Activated CD4-positive, CD25-positive, alpha-beta regulatory T cell (primary cell): ENCODE measurements at places on chromosomes 7 and 10.
A peak's percentile ranks its signal among the peaks of the same experiment; 100 is the strongest.

- DNase-seq, result no peak
These were observed 8.6 kb downstream of the BTBD16 start for GRCh38 chr10:122279725-122280141.

DNA sequence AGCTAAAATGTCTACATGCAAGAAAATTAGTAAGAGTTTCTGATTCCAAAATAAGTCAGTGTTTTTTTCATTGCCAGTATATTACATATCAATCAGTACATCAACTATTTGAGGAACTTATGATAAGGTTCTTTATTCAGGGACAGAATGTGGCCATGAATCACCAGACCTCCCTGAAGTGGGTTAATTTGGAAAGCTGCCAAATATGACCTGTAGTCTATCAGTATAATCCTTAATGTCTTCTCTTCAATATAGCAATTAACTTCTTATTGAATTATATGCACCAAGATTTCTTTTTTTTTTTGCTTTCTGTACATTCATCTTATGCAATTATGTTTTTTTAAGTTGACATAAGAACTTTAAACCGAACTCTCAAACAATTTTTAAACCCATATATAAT lies 714.5 kb upstream of the POT1 start:
- no peak for DNase-seq

DNA sequence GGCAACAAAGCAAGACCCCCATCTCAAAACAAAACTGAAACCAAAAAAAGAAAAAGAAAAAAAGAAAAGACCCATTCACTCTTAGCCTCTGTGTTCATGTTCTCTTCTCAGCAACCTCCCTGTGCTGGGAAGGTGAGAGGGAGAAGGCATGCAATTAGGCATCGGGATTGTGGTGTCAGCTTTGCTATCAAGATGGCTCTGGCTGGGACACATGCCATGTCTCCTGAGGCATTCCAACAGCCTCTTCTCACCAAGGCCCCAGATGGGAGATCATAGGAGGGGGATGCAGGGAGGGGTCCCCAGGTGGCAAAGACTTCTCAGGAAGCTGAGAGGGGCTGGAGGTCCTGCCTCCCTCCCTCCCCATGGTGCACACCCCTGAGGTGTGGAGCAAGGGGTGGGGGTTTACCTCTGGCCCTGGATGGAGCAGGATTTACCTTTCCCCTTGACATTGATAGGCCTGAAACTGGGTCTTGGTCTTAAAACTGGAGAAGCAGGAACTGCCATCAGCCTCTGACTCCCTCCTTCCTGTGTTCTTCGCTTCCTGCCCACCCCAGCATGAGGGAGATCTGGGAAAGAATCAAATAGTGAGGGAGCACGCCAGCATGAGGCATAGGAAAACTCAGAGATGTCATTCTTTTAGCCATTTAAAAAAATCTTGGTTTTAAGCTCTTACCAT lies 96.2 kb upstream of the DUSP5 start:
- DNase-seq, result no peak

GRCh38 chr7:101453617-101454016 lies 90.9 kb downstream of the COL26A1 start:
- no peak for DNase-seq

DNA sequence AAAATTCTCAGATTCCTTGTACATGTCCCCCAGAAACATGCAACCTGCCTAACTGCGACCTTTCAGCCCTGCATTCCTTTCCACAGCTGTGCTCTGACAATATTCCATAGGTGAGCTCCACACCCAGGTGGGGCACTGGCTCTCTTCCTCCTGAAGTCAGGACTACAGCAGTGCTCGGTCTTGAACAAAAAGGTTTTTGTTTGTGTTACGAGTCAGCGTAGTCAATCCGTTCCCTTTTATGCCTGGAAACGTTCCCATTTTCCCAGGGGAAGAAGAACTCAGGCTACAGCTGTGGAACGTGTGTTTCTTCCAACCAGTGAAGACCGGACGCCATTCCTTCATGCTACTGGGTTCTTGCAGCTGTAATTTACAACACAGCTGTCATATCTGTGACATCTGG lies 52.4 kb upstream of the PFKP start:
- no peak for DNase-seq

GRCh38 chr10:62842983-62843382 lies 26.8 kb upstream of the EGR2 start:
- no peak for DNase-seq

DNA sequence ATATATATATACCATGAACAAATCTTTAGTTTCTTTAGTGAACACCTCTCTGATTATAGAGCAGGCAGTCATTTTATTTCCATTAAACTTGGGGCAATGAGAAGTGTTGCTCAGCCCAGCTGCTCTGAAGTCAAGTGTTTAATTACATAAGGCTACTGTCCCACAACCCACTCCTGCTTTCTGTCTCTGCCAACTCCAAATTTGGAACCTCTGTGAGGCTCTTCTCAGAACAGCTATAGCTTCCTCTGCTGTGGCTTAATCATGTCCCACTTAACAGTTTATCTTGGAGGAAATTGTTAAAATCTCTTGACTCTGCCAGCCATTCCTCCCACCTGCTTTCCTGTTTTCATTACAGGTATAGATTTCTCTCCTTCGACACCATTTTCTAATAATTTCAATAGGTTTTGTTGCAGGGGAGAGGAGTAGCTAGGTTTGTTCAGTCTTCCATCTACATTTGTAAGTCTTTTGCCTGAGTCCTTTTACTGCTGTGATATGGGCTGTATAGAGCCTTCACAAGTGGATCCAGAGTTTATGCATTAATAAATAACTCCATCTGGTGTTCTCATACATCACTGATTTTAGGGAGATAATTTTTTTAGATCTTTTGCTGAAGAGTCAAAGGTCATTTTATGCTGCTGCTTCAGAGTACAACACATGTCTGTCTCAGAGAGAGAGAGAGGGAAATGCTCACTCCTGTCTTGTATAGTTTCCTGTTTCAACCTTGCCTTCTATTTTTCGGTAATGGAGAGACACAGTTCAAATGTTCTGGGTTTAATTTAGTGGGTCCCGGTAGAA lies 170.4 kb downstream of the WNT2 start:
- no peak for DNase-seq

DNA sequence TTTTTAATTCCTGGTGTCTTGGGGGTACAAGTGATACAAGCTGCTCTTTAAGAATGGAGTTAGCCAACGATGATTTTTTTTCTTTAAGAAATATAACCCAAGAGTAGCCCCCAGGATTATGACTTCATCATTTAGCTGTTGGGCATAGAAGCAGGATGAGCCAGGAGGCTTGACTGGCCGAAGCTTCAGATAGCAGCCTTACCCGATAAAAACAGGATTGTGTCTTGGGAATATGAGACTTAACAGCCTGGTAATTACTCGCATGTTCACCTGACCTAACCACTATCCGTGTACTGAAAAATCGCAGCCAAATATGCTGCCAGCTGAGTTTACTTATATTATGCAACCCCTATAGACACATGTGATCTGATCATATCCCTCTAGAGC lies 346.0 kb upstream of the BMPER start:
- DNase-seq, result no peak

DNA sequence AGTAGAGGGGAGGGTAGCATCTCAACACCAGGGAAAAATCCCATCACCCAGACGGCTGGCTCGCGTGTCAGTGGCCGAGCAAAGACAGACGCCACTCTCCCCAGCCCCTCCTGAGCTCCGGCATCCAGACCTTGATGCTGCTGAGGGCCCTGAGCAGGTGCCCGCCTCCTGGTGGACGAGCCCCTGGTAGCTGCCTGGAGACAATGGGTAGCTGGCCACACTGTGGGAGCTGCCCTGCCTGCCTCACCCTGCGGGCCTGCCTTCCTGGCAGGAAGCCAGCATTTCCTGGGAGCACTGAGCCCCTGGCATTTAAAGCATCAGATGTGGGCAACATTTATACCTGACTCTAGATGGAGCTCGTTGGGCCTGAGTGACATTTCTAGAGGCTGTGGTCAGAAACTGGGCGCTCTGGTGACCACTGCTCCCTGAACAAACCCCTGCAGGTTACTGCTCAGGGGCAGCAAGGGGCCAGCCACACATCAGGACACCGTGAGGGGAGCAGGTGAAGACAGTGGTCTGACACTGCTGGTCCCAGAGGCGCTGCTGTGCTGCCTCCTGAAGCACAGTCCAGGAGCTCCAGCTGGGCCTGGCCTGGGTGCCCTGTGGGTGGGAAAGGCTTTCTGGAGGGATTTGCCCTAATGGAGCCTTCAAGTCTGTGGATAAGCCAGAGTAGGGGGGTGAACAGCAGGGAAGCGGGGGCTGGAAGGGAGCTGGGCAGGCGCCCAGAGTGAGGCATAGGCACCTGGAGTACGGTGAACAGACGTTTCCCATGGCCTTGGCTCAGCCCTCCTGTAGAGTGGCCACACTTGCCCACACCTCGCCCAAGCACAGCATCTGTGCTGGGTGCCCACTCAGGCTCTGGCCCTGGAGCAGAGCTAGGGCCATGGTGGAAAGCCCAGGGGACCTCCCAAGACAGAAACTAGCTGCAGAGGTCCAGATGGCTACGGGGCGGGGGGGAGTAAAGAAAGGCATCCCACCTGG lies 138.7 kb downstream of the MAPK8 start:
- no peak for DNase-seq

DNA sequence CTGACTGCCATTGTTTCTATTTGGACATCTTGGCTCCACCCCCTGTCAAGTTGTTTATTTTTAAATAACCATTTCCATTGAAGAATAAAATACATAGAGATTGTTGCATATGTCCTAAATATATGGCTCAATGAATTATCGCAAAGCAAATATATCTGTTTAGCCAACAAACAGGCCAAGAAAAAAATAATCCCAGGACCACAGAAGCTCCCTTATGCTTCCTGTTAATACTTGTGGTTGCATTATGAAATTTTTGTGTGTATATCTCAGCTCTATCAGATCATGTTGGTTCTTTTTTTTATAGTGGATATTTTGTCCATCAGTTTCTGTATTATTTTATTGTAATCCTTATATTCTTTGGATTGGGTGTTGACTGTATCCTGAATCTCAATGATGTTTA lies 53.4 kb upstream of the CYP2C8 start:
- DNase-seq, result no peak

GRCh38 chr7:80830010-80830409 lies 88.8 kb downstream of the SEMA3C start:
- DNase-seq, result no peak

DNA sequence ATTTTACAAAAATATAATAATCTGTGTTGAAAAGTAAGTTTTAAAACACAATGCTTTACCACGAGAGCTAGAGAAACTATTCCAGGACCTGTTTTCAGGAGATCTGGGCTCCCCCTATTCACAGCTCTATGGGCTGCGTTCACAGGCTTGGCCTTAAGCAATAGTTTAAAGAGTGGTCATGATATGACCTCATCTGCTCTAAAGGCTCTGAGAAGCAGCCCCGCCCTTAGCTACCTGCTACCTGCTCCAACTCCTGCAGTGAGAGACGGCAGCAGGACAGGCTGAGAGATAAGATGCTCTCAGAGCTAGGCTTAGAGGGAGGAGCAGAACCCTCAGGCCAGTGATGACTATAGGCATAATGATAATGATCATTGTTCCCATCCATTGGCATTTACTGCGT lies 12.6 kb downstream of the ALOX5 start:
- no peak for DNase-seq

- no peak for DNase-seq
These were observed 23.7 kb downstream of the EPDR1 start for GRCh38 chr7:37943905-37944736.

DNA sequence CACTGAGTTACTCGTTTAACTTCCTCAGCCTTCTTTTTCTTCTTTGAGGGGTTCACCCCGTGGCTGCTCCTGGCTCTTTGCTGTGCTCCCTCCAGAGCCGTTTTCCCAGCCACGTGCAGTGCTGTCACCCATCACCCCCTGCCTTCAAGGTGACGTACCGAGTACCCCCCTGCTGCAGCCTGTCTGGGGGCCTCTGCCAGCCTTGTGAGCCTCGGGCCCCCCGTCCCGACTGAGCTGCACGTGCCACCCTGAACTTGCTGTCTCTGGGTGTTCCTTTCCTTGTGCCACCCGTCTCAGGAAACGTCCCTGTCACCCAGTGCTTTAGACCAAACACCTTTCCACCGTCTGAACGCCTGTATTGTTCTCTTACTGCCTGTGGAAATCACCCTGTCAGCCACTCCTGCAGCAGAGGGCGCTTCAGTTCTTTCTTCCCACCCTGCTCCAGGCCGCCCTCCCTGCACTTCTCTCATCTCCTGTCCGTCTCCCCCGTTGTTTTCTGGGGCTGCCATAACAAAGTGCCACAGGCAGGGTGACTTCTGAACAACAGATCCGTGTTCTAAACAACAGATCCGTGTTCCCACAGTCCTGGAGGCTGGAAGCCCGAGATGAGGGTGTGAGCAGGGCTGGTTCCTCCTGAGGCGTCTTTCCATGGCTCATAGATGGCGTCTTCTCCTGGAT lies 44.6 kb downstream of the WDR37 start:
- no peak for DNase-seq

GRCh38 chr7:33101906-33102305 lies 7.3 kb downstream of the RP9 start:
- DNase-seq, result no peak

DNA sequence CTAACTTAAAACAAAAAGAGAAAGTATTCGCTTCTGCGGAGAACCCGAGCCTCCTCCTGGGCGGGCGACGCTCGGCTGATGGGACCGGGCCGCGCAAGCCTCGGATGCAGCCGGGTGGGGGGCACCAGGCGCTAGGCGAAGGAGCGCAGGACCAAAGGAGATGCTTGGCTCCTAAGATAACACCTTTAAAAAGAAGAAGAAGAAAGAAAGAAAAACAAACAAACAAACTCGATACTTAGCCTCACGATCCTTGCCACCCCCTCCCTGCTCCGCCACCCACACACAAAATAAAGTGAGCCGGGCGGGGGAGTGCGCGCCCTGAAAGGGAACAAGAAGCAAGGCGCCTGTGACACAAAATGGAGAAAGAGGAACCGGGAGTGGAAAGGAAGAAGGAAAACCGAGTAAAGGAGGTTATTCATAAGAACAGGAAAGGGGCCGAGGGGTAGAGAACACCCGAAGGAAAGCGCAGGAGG lies 34.0 kb upstream of the EBLN1 start:
- peak; percentile 44 for DNase-seq

- DNase-seq, result no peak
These were observed 1113.5 kb upstream of the AUTS2 start for GRCh38 chr7:68484731-68485130.

- DNase-seq, result no peak
These were observed 47.0 kb downstream of the TBATA start for GRCh38 chr10:70738006-70738760.
